ENCODE measurements at places on chromosomes 5 and 9. TPM values are rescaled to one million over a fixed set of nuclear protein-coding genes. Genes with fewer than 3 reads are reported as not detected.

Gene TMEFF1
- not detected for total RNA-seq

Gene FOXE1
- not detected for total RNA-seq

Gene FBXL17
- 19.3 TPM for total RNA-seq

Gene TAF11L11
- not detected for total RNA-seq

Gene CER1
- not detected for total RNA-seq

Gene IL13
- 0.31 TPM for total RNA-seq

Gene LMX1B
- total RNA-seq: not detected

Gene SLC36A3
- total RNA-seq: not detected

Gene FCN2
- total RNA-seq: not detected

Gene PCDHB16
- not detected for total RNA-seq

Gene OTP
- total RNA-seq: not detected

Gene HTR4
- not detected for total RNA-seq

Data from mononuclear cell (primary cell).